ENCODE measurements at places on chromosomes 6 and 20. TPM values are rescaled to one million over a fixed set of nuclear protein-coding genes. Genes with fewer than 3 reads are reported as not detected.

Gene PTK6
- not detected for total RNA-seq

Gene HTR1B
- 0.15 TPM for total RNA-seq

Gene WDR27
- 12.1 TPM for total RNA-seq

Gene BPIFB4
- total RNA-seq = not detected

Gene GSTA2
- not detected for total RNA-seq

Gene FBXL4
- 10.6 TPM for total RNA-seq

Gene ARMC12
- 0.21 TPM for total RNA-seq

Gene IP6K3
- 0.49 TPM for total RNA-seq

Gene ZNF133
- total RNA-seq = 10.5 TPM

Gene TNNC2
- total RNA-seq = not detected

Gene BPIFB1
- total RNA-seq = not detected

Gene REM1
- total RNA-seq = not detected

Gene KCNK5
- total RNA-seq = not detected

Gene PROCR
- total RNA-seq = 33.6 TPM

Gene FHL5
- total RNA-seq = not detected

Gene PDYN
- not detected for total RNA-seq

Gene MAFB
- not detected for total RNA-seq

All from HFFc6 (cell line).